Activated CD8-positive, alpha-beta T cell treated with anti-CD3 and anti-CD28 coated beads for 36 hours (primary cell): ENCODE measurements at places on chromosomes 6 and 20. TPM values are rescaled to one million over a fixed set of nuclear protein-coding genes. Genes with fewer than 3 reads are reported as not detected.

- DNase-seq = no peak
These were observed 80.0 kb downstream of the SLC2A10 start for GRCh38 chr20:46789339-46790028.

FOXC1 gene
- 0.16 TPM for total RNA-seq

BMP7 gene
- not detected for total RNA-seq

KHDC1L gene
- total RNA-seq = not detected

CPNE5 gene
- total RNA-seq = 1.2 TPM
